ENCODE measurements at places on chromosomes 5 and 9.

DNA sequence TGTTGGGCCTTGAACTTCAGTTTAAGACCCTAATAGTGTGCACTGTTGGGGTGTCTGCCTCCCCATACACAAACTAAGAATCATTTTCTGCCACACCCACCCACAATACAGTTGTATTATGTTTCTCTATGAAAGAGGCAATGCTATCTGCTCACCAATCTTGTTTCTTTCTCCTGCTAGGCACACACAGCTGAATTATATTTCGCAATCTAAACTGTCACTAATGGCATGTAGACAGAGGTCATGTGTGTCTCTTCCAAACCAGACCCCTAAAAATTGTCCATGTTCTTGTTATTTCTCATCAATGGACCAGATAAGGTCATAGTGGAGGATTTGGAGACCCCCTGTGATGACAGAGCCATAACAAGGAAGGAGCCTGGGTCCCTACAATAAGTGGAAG, 57.3 kb downstream of the RIGI start:
- DNase-seq: no peak

GRCh38 chr5:100690036-100690560, 154.9 kb downstream of the FAM174A start:
- DNase-seq: no peak

- DNase-seq: peak; percentile 58
These were observed 12.7 kb downstream of the CSF2 start for GRCh38 chr5:132086277-132086794.

- DNase-seq: no peak
These were observed 275.7 kb downstream of the BNC2 start for GRCh38 chr9:16594787-16595186.

DNA sequence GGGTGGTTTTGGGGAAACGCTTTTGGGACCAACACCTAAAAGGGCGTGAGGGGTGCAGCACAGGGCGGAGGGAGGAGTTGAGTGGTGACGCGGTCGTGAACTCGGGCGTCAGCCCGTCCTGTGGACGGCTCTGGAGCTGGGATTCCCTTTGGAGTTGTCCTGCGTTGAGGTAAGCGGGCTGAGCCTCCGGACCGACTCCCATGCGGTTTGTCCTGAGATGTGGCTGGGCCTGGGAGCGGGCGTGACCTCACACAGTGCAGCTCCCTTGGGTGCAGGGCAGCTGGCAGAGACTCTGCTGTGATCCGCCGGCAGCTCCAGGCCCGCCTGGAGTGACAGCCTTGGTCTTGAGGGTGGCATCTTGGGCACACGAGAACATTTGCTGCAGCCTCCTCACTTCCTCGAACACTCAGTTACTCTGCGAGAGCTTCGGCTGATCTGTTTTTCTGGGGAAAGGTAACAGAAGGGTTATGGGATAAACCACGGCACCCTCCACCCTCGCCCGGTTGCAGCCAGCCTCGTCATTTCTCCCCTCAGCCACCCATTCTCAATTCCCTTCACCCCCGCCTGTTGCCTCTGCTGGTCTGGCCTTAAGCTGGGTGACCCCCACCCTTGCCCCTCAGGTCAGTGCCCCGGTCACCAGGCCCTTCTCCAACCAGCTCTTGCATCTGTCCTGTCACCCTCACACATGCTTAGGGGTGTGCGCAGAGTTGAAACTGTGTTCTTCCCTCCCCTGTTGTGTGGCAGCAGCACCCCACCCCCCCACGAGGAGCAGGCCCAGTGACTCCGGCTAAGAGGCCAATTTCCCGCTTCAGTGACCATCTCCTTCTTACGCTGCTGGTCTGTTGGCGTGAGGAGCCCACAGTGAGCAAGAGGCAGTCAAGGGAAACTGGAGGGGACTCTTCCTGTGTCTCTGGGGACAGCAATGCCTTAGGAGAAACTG, 94.2 kb upstream of the COL5A1 start:
- no peak for DNase-seq

DNA sequence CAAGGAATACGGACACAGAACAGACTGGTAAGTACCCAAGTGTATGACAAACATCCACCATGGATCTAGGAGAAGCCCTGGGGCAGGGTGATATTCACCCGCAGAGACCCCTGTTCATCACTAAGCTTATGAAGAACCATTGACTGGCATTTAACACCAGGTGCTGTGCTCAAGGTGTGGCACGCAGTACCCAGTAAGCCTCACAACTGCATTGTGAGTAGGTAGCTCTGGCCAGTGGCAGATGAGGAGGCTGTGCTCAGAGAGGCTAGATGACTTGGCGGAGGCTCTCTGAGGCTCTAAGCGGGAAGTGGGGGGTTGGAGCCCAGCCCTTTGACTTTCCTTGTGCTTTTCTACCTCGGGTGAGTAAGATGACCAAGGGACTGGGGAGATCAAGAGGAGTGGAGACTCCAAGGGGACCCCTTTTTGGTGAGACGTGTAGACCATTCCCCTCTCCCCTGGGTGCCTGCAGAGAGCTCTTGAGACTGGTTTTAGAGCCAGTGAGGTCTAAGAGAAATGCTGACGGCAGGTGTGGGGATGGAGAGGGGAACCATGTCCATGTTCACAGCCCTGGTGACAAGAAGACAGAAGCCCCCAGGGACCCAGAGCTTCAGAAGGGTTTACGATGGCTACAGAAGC, 70.8 kb downstream of the IL6ST start:
- no peak for DNase-seq
